Activated CD4-positive, alpha-beta T cell treated with anti-CD3 and anti-CD28 coated beads, Interleukin-2, amount 10 ng/mL, durations not matched to agents 7 days and 5 days (primary cell): ENCODE measurements at places on chromosomes 6 and 20. TPM values are rescaled to one million over a fixed set of nuclear protein-coding genes. Genes with fewer than 3 reads are reported as not detected.
A peak's percentile ranks its signal among the peaks of the same experiment; 100 is the strongest.

DNA sequence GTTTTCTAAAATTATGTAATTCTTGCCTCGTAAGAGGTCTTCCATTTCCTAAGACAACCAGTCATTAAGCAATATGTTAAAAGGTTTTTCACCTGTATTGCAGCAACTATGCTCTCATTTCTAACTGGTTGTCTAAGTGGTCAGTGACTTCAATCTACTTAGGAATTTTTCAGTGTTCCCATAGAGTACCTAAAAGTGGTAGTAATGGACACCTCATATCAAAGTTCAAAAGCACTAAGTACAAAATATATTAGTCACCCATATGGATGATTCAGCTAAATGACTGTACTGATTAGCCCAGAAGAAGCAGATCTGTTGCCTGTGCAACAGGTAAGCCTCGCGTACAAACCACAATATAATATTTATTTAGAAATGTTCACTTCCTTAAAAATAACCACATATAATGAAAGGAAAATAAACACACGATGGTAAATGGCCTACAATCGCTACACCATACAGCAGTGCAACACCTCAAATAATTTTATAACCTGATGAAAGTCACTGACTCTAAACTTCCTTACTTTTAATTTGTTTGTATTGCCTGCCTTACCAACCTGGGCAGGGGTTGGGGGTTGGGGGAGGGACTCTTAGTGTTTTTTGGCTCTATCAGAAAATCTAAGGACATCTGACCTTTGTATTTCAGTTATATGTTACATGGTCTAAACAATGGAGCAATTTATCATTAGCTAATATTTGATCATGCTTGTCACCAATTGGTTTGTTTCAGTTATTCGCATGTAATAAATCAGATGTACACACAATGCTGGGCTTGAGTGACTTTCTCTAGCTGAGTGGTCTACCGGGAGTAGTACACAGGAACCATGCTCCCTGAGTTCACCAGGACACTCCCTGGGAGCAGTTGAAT is 105.9 kb downstream of the HIVEP2 start:
- no peak overlapping the region for H3K4me3 ChIP-seq
- H3K4me1 ChIP-seq = peaks cover 68% of the 10 kb centered on the region
- no peaks in the 10 kb centered on the region for H3K27me3 ChIP-seq
- DNase-seq = no peak
- peaks cover 21% of the 10 kb centered on the region for H3K36me3 ChIP-seq

DNA sequence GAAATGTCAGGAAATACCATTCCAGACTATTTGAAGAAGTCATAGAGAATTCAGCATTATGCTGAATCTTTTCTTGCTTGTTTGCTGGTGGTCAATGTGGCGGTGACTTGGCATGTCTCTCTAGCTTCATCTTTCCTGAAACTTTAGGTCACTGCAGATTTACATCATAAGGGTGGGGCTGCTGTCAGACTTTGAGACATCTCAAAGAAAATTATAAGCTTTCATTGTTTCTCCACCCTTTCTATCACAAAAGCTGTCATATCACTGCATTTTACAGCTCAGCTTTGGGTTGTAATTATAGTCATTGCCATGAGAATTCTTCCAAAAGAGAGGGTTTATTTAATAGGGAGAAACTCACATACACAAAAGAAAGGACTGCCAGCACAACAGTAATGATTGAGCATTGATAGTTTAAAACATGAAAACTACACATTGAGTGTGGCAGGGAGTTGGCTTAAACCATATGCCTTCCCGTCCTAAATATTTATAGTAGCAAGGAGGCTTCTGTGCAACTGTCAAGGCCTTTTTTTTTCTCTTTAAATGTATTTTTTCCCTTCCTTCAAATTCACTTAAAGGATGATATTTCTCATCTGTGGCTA is 44.7 kb upstream of the LRRC1 start:
- H3K27me3 ChIP-seq = peaks cover 4% of the 10 kb centered on the region
- DNase-seq = no peak
- no peaks in the 10 kb centered on the region for H3K4me1 ChIP-seq
- no peak overlapping the region for H3K4me3 ChIP-seq
- H3K36me3 ChIP-seq = no peaks in the 10 kb centered on the region

RIPPLY2 gene
- total RNA-seq = not detected

GRCh38 chr20:2729791-2730190 is 37.2 kb downstream of the EBF4 start:
- peaks cover 11% of the 10 kb centered on the region for H3K4me1 ChIP-seq
- H3K27me3 ChIP-seq = peaks cover 16% of the 10 kb centered on the region
- peaks cover 8% of the 10 kb centered on the region for H3K36me3 ChIP-seq
- no peak overlapping the region for H3K4me3 ChIP-seq

DNA sequence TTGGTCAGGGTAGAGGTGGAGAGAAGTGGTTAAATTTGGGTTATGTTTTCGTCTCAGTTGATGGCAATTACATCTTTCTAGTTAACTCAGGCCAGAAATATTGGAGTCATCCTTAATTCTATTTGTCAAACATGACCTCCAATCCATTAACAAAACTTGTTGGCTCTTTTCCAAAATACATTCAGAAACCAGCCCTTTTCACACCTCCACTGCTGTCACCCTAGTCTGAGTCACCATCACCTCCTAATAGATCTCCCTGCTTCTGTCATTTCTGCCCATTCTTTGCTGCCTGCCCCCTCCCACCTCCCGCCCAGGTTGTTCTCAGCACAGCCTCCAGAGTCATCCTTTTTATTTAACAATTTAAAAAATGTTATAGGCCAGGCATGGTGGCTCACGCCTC is 3.0 kb upstream of the ABCF1 start:
- H3K27ac ChIP-seq = no peak overlapping the region
- no peaks in the 10 kb centered on the region for H3K27me3 ChIP-seq
- DNase-seq = no peak
- H3K4me1 ChIP-seq = peaks cover 44% of the 10 kb centered on the region
- H3K36me3 ChIP-seq = peaks cover 7% of the 10 kb centered on the region

DNA sequence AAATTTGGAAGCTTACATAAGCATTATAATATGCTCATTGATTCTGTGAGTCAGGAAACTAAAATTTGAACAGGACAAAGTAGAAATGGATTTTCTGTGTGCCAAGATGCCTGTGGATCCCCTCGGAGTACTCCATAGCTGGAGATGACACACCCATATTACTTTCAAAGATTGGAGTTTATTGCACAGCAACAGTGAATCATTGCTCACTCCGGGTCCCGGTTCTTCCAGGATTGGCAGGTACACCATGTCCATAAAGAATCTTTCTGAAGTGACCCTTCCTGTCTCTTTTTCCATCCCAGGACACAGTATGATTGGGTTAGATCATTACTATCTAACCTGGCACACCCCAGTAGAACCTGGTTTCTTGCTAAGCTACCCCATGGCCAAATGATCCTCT is 2.7 kb upstream of the BTN2A2 start:
- no peak for DNase-seq
- peaks cover 24% of the 10 kb centered on the region for H3K4me1 ChIP-seq
- peaks cover 20% of the 10 kb centered on the region for H3K36me3 ChIP-seq
- H3K27me3 ChIP-seq = no peaks in the 10 kb centered on the region
- no peak overlapping the region for H3K27ac ChIP-seq
- no peak overlapping the region for H3K4me3 ChIP-seq

GRCh38 chr6:169800668-169801395 is 49.4 kb downstream of the ERMARD start:
- peaks cover 31% of the 10 kb centered on the region for H3K4me1 ChIP-seq
- no peak overlapping the region for H3K4me3 ChIP-seq
- H3K27me3 ChIP-seq = peaks cover 66% of the 10 kb centered on the region
- DNase-seq = no peak
- no peaks in the 10 kb centered on the region for H3K36me3 ChIP-seq
- H3K27ac ChIP-seq = no peak overlapping the region

DNA sequence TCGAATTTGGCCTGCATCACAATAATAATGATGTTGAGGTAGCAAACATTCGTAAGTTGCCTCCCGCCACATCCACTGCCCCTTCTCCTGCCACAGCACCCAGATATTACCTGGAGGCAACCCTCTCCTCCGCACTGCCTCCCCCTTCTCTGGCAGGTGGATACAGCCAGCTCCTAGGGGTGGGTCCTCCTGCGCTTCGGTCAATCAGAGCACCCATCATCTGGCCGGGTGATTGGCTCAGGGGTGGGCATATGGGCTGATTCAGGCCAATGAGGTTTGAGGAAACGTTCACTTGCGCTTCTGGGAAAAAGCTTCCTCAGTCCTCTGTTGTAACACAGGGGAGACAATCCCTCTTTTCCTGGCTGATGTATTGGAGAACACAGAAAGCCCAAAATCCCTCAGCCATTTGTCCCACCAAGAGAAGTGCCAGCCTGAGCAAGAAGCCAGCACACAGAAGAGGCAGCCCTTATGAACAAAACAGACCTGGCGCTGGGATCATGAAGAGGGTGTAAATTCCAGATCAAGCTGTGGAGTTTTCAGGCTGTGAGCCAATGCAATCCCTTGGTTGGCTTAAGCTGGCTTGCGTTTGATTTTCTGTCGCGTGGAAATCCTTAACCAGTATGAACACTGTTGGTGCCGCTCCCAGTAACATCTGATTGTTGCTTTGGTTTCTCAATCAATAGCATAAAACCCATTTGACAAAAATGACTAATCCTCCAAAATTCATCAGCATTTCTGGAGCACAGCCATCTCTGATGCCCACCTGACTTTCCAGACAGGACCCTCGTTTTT is 82.2 kb downstream of the PRDM1 start:
- H3K27me3 ChIP-seq = no peaks in the 10 kb centered on the region
- no peak overlapping the region for H3K4me3 ChIP-seq
- no peak overlapping the region for H3K27ac ChIP-seq
- H3K4me1 ChIP-seq = peaks cover 35% of the 10 kb centered on the region
- DNase-seq = no peak

DNA sequence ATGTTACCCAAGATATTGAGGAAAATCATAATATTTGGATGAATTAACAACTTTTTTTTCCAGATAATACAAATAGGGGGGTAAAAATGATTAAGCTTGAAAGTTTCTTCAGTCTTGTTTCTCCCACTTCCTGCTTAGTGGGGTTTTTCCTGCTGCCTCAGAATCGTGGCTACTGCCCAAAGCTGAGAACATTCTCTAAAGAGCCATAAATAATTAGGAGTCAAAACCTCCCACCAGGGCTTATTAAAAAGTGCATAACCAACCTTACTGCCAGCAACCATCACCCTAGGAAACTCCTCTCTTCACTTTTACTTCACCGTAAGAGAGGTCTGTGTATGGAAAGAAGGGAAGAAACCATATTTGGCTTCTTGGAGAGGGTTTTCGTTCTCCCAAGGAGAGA is 9.0 kb upstream of the LCA5 start:
- DNase-seq = no peak
- H3K27me3 ChIP-seq = no peaks in the 10 kb centered on the region
- no peak overlapping the region for H3K27ac ChIP-seq
- H3K4me3 ChIP-seq = no peak overlapping the region

GRCh38 chr20:20229595-20229994 is 138.3 kb upstream of the INSM1 start:
- H3K27me3 ChIP-seq = no peaks in the 10 kb centered on the region
- no peaks in the 10 kb centered on the region for H3K36me3 ChIP-seq
- H3K4me3 ChIP-seq = no peak overlapping the region

DNA sequence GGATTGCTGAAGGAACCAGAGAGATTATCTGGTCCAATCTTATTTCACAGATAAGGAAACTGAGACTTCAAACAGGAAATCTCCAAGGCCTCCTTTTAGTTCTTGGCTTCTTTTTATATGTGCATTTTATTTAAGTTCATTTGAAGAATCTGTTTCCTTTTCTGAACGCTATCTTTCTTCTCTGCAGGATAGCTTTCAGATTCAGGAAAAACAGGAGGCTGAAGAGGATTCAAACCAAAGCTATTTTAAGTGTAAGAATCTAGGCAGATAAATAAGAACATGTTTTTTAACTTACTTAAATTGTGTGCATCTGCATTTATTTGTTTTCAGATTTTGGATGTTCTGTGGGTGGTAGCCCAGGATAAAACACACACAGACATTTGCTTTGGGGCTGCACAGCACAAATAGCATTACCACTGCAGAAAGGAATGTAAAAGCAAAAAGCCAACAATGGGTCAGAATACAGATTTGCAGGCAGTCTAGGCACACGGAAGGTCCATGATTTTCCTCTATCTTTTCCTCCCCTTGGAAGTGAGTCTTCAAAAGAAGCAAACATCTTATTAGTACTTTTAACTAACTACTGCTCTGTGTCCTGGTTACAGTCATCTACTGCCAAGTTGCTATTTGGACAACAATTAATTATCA is 188.8 kb upstream of the TBX18 start:
- no peaks in the 10 kb centered on the region for H3K27me3 ChIP-seq
- H3K4me3 ChIP-seq = no peak overlapping the region
- H3K4me1 ChIP-seq = no peaks in the 10 kb centered on the region
- no peak for DNase-seq

DNA sequence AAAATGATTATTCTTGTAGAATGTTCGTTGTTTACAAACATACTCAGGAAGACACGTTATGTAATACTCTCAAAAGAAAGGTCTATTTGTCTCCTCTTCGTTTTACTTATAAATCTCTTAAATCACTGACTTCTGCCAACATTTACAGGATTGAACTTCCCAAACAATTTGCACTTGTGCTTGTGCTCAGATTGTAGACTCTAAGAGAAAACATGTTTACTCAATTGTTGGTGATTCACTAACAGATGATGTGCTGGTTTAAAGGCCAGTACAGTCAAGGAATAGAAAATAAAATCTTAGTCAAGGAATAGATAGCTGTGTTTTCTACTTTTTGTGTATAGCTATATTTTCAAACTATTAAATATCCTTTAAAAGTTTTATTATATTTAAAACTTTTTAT is 172.8 kb downstream of the GJA1 start:
- no peaks in the 10 kb centered on the region for H3K4me1 ChIP-seq
- no peak for DNase-seq
- no peaks in the 10 kb centered on the region for H3K36me3 ChIP-seq
- H3K27ac ChIP-seq = no peak overlapping the region
- no peaks in the 10 kb centered on the region for H3K27me3 ChIP-seq
- H3K4me3 ChIP-seq = no peak overlapping the region

DNA sequence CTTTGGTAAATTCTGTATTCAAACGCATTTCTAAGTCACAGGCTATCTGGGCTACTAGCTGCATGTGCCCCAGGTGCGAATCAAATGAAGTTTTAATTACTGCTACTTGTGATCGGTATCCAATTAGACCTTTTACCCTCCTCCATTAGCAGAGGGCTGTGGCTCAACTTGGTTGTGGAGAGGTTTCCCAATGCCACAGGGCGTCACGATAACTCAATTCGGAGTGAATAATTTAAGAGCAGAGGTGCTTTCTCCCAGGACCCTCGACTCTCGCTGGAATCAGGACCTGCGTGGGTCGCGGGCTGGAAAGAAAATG is 640 bp downstream of the SAYSD1 start:
- peaks cover 21% of the 10 kb centered on the region for H3K36me3 ChIP-seq
- peaks cover 63% of the 10 kb centered on the region for H3K4me1 ChIP-seq
- peak overlapping the region; percentile 98 for H3K27ac ChIP-seq
- no peak for DNase-seq

ATXN1 gene
- 40.4 TPM for total RNA-seq

GRCh38 chr20:24968278-24968800 is 19.3 kb downstream of the CST7 start:
- no peaks in the 10 kb centered on the region for H3K4me1 ChIP-seq
- no peak for DNase-seq
- no peak overlapping the region for H3K4me3 ChIP-seq
- peaks cover 56% of the 10 kb centered on the region for H3K36me3 ChIP-seq
- H3K27ac ChIP-seq = no peak overlapping the region

GRCh38 chr6:140773276-140773675 is 1359.4 kb upstream of the GJE1 start:
- no peak for DNase-seq
- H3K27me3 ChIP-seq = peaks cover 5% of the 10 kb centered on the region
- H3K27ac ChIP-seq = no peak overlapping the region
- H3K4me3 ChIP-seq = no peak overlapping the region
- H3K36me3 ChIP-seq = no peaks in the 10 kb centered on the region

- H3K27ac ChIP-seq = no peak overlapping the region
- peaks cover 34% of the 10 kb centered on the region for H3K27me3 ChIP-seq
- H3K36me3 ChIP-seq = no peaks in the 10 kb centered on the region
- peaks cover 21% of the 10 kb centered on the region for H3K4me1 ChIP-seq
- no peak overlapping the region for H3K4me3 ChIP-seq
Observed at GRCh38 chr6:7045331-7045730, 62.4 kb upstream of the RREB1 start.

NANP gene
- 4.7 TPM for total RNA-seq
